Kidney (tissue), 22 donors: ENCODE measurements at places on chromosomes 5 and 9.

- no peak for DNase-seq
These were observed 467 bp downstream of the C9orf78 start for GRCh38 chr9:129834489-129835127.

DNA sequence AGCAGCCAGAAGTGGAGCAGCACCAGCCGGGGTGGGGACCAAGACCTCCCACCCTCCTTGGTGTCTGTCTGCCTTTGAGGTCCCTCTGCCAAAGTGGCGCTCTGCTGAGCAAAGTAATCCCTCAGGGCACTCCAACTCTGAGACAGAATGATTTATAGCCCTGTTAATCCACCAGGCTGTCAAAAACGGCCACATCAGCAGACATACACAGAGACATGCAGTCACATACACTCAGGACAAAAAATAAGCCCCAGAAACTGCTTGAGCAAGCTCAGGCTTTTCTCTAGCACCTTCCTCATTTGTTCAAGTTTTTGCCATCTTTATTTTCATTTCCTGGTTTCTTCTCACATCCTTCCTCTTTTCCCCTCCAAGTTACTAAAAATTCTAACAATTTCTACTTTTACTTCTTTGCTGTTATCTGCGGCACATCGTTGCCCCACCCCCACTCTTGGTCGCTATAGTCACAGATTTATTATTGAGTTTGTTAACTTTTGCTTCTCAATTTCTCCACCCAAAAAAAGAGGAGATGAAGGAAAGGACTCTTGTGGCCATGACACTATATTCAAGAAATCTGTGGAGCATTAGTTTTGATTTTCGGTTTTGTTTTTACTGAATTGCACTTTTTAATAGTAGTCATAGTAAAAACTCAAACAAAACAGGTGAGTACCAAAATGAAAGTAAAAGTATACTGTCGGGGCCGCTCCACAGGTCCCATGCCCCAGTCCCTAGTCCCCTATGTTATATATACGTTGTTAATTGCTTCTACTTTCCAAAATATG lies 17.4 kb upstream of the ADRB2 start:
- peak; percentile 16 for DNase-seq

DNA sequence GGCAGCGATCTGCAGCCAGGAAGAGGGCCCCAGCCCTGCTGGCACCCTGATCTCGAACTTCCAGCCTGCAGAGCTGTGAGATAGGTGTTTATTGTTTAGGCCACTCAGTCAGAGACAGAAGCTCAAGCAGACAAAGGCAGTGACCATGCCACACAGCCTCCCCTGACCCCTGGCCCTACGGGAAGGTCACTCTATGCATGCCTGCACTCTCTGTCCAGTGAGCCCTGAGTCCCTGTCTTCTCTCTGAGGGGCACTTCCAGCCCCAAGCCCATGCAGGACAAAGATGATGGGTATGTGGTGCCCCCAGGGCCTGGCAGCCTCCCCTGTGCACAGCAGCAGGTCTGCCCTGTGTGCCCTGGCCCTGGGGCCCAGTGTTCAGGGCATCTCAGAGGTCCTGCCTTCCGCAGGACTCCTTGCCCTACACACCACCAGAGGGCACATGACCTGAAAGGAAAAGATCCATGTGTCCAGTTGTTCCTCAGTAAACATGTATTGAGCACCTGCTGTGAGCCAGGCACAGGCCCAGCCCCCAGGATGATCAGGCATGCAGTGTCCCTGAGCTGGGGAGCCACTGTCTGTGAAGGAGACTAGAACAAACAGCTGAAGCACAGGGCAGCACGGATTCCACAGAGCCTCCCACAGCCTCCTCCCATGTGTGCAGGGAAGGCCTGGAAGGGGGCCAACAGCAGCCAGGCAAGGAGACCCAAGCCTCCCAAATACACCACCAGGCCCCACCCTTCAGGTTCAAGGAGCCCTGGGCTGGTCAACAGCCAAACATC lies 109.3 kb downstream of the ATPSCKMT start:
- DNase-seq, result no peak

DNA sequence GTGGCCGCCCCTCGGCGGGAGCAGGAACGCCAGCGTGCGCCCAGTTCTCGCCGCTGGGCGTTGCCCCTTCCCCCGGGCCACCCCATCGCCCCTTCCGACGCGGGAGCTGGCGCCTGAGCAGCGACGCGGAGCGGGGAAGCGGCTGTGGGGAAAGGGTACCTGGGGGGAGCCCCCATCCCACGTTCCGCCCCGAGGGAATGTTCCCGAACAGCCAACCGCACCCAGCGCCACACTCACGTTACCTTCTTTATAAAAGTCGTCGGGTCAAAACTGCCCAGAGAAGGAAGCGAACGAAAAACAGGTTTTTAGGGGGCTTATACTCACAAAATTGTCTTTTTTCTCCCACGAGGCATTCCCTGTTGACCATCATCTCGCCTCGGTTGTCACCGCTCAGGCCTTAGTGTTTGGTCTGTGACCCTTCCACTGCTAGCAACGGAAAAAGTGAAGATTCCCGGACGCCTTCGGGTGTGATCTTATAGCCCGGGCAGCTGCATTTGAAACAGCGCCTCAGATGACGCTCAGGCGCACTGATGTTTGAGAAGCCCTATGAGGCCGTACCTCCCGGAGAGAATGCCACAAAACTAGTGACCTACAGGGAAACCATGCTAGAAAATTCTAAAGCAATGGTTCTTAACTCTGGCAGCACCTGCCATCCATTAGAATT lies 475 bp upstream of the GOLM1 start:
- DNase-seq, result peak; percentile 54

DNA sequence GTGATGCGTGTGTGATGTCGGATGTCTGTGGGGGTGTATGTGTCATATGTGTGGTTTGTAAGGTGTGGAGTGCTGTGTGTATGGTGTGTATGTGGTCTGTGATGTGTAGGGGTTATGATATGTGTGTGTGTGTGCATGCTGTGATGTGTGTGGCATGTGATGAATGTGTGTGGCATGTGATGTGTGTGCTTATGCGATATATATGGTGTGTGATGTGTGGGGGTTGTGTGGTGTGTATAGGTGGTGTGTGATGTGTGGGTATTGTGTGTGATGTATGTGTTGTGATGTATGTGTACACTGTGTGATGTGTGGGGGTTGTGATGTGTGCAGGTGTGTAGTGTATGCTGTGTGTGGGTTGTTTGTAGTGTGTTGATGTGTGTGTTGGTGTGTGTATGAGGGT lies 9.2 kb upstream of the CRB2 start:
- no peak for DNase-seq

DNA sequence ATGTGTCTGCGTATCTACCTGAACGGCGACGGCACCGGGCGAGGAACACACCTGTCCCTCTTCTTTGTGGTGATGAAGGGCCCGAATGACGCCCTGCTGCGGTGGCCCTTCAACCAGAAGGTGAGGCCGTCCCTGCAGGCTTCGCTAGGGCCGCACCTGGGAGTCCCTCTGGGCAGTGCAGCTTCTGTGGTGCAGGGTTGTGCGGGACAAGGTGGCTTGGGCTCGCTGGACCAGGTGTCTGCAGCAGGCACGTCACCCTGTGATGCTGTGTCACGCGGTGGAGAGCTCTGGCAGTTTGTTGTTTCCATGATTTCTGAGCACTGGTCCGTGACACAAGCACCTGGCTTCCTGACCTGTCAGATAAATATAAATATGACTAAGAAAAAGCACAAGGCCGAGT lies 20.7 kb downstream of the FBXW5 start:
- DNase-seq, result no peak

DNA sequence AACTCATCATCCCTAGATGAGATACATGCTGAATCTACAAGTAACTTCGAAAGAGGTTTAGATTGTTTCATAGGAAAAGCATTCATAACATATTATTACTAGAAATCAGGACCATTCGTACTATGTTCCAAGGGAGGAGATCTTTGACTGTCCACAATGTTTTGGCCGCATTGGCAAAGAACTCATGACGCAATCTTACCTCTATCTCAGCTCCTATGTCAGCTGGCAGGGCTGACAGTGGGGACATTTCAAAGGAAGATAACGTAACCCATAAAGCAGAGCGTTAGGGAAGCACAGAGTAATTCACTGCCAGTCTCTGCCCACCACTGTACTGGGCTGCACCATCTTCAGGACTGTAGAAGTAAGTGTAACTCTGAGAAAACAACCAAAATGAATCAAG lies 69.7 kb downstream of the EFNA5 start:
- no peak for DNase-seq

DNA sequence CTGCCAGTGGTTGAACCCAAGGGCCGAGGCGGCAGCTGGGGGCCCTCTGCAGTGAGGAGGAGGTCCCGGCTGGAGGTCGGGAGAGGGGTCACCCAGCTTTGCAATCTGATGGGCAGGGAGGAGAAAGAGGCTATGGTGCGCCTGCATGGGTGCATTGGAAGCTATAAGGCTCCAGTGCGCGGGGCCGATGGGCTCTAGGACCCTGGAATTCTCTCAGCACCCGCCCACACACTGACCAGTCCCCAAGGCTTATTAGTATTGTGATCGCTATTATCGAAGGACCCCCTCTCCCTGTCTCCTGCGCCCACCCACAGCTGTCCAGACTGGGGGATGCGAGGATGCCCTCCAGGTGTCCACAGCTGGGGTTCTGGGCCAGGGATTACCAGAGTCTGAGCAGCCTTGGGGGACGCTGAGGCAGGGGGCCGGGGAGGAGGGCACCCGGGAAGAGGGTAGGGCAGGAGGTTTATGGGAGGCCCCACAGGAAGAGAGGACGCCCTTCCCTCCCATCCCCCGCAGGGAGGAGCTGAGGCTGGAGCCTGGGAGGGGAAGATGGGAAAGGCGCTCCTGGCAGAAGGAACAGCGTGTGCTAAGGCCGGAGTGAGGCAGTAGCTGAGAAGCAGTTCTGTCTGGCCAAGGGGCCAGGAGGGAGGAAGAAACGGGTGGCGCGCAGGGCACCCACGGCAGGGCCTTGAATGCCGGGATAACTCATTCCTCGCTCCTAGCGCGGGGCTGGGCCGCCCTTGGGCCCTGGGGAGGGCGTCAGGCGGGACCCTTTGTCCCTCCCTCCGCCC lies 24.2 kb downstream of the C9orf50 start:
- peak; percentile 95 for DNase-seq
